ENCODE measurements at places on chromosomes 6 and 20. TPM values are rescaled to one million over a fixed set of nuclear protein-coding genes. Genes with fewer than 3 reads are reported as not detected.

OTOR gene
- total RNA-seq: not detected

DNA sequence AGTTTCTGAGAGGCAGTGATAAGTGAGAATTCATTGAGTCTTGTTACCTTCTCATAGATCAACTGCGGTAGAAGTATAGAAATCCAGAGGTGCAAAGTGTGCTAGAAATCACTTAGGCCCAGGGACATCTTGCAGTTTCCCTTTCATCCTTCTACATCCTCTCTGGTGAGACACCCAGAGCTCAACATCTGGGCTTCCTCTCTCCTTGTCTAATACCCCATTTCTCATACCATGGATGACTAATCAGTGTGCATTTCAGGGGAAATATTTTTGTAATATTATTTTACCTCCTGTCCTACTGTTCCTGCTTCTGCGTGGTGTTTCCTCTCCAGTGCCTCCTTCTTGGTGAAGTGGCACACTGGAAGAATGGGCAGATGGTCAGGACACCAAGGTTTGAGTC lies 322.4 kb downstream of the TFAP2B start:
- no peak for DNase-seq
- H3K4me3 ChIP-seq: no peak overlapping the region
- H3K4me1 ChIP-seq: no peaks in the 10 kb centered on the region
- H3K27me3 ChIP-seq: no peaks in the 10 kb centered on the region

- H3K4me1 ChIP-seq: peaks cover 24% of the 10 kb centered on the region
- peak overlapping the region; percentile 88 for H3K27ac ChIP-seq
- no peaks in the 10 kb centered on the region for H3K27me3 ChIP-seq
These were observed 427 bp downstream of the GINM1 start for GRCh38 chr6:149566410-149567193.

- H3K4me3 ChIP-seq: no peak overlapping the region
- H3K27me3 ChIP-seq: no peaks in the 10 kb centered on the region
- no peak for DNase-seq
- no peaks in the 10 kb centered on the region for H3K4me1 ChIP-seq
- peaks cover 70% of the 10 kb centered on the region for H3K36me3 ChIP-seq
These were observed 38.0 kb downstream of the TBC1D7 start for GRCh38 chr6:13290335-13290734.

All from activated CD8-positive, alpha-beta T cell treated with anti-CD3 and anti-CD28 coated beads, Interleukin-2, amount 10 ng/mL, durations not matched to agents 7 days and 5 days (primary cell).